Hematopoietic multipotent progenitor cell treated with erythropoietin and hydrocortisone succinate and interleukin-3 and kit ligand, for 6 days (in vitro differentiated cells): ENCODE measurements at places on chromosomes 4 and X.

DNA sequence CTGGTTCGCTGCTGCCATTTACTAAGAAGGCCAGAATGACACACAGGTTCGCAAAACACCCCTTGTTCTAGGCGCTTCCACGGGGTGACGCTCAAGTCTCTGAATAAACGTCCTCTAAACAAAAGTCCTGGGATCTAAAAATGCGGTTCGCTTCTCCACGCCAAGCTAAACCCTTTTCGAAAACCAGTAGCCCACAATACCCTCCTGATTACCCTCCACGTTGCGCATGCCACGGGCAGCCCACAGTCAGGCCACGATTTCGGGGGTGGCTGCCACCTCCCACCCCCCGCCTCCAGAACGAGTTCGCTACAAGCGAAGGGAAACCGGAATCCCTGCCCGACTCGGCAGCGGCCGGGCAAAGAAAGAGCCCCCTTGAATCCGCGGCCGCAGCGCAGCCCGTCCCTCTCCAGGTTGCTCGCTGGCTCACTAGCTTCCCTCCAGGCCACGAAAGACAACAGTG is 423 bp downstream of the RPL39 start:
- peak; percentile 58 for DNase-seq

DNA sequence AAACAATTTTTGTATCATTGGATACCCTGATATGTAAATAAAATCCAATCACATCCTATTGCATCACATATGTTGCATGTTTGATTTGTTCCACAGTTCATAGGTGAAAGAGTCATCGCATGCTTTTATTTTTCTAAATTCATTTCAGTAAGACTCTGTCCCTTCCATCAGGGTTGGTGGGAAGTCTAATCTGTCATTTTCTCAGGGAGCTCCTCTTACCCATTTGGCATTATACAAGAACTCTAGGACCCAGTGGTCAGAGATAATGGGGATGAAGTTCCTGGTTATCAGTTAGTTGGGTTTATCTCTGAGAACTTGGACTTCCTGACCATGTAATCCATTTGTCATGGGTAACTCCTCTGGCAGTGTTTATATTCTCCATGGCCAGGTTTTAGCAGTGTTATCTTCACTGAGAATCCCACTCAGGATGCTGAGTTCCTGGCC is 227.1 kb upstream of the JADE1 start:
- DNase-seq, result peak; percentile 59

- no peak for DNase-seq
Measured at GRCh38 chrX:105220636-105221035, at the start of gene TEX13A. TSS of gene TEX13A (minus strand) at chrX:105220694. CDS start at chrX:105220397, 297 bp downstream.

DNA sequence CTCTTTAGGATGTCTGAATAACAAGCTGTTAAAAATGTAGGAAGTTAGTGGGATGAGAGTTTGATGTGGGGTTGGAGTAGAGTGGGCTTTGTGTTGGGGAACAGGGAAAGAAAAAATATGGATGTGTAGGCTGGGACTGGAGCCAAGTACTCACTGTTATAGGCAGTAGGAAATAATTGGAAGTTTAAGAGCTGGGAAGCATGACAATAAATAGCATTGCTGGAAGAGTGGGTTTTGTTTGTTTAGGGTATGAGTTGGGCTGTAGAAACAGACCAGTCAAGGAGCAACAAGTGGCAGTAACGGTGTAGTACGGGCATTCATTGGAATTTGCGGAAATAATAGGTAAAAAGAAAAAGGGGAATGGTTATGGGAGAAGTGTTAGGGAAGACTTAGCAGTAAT is 81.6 kb downstream of the KDM6A start:
- DNase-seq, result no peak
